ENCODE measurements at places on chromosomes 3 and 15.

DNA sequence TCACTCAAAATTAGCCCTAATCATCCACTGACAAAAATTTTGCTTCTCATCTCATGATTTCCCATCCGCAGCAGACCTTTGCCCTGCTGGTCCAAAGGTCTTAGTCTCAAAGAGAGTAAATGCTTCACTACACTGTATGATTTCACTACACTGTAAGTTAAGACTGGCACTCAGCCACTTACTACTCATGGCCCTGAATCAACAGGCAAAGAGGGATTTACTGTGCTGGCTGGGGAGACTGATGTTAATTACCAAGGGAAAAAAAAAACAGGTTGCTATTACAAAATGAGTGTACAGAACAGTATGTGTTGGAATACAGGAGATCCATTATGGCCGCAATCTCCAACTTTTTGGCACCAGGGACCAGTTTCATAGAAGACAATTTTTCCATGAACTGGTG lies 214.8 kb downstream of the ZMAT3 start:
- no peak for DNase-seq

DNA sequence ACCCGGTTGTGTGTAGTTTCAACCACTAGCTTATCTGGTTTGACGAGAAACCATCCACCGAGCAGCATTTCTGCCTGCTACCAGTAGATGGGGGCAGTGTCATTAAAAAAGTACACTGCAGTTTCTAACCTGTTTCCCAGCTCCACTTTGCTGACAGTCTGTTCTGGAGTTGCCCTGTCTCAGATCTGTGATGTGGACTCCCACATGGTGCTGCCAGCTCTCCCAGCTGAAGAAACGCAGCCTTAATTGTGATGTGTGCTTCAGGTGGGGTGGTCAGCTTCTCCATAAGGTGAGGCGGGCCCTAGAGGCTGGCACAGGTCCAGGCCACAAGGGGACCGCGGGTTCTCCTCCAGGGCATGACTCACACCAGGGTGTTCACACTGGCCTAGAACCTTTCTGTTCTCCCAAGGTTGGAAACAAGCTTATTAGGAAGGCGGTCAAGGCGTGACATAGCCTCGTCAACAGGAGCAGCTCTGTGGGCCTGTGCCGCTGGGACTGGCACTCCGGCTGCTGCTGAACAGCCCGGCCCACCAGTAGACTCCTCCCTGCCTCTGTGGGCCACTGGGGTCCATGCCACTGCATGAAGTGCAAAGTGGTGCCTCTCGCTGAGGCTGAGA lies 2.9 kb upstream of the FAM43A start:
- DNase-seq: peak; percentile 96

GRCh38 chr3:58391156-58391865 lies 42.3 kb downstream of the PDHB start:
- DNase-seq: no peak

DNA sequence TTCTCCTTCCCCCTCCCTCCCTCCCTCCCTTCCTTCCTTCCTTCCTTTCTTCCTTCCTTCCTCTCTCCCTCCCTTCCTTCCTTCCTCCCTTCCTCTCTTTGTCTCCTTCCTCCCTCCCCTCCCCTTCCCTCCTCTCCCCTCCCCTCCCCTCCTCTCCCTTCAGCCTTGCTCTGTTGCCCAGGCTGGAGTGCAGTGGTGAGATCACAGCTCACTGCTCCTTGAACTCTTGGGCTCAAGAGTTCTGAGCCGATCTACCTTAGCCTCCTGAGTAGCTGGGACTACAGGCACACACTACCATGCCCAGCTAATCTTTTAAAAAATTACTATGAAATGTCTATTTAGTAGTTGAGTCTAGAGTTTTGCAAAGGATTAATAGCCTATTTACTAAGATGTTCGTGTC lies 32.2 kb downstream of the SQOR start:
- DNase-seq: no peak

DNA sequence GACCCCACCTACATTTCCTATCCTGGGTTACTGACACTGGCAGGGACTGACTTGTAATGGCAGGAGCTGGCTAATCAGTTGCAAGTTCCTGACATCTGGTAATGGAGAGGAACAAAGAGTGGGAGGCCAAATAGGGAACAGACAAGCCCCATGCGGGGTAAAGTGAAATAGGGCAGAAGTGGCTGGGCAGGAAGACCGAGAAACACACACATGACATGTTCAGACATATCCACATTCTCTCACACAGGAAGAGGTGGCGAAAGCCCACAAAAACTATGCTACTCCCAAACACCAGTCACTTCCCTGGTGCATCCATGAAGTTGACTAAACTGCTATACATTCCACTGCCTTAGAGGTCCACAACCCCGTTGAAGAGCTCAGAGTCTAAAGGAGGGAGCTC lies 394.1 kb upstream of the TBL1XR1 start:
- DNase-seq: no peak

GRCh38 chr3:45332901-45333407 lies 55.4 kb upstream of the LARS2 start:
- DNase-seq: no peak

GRCh38 chr3:122572940-122573412 lies 4.5 kb upstream of the PARP15 start:
- DNase-seq: peak; percentile 78

- DNase-seq: no peak
These were observed 136.5 kb upstream of the TBL1XR1 start for GRCh38 chr3:177333533-177334520.

DNA sequence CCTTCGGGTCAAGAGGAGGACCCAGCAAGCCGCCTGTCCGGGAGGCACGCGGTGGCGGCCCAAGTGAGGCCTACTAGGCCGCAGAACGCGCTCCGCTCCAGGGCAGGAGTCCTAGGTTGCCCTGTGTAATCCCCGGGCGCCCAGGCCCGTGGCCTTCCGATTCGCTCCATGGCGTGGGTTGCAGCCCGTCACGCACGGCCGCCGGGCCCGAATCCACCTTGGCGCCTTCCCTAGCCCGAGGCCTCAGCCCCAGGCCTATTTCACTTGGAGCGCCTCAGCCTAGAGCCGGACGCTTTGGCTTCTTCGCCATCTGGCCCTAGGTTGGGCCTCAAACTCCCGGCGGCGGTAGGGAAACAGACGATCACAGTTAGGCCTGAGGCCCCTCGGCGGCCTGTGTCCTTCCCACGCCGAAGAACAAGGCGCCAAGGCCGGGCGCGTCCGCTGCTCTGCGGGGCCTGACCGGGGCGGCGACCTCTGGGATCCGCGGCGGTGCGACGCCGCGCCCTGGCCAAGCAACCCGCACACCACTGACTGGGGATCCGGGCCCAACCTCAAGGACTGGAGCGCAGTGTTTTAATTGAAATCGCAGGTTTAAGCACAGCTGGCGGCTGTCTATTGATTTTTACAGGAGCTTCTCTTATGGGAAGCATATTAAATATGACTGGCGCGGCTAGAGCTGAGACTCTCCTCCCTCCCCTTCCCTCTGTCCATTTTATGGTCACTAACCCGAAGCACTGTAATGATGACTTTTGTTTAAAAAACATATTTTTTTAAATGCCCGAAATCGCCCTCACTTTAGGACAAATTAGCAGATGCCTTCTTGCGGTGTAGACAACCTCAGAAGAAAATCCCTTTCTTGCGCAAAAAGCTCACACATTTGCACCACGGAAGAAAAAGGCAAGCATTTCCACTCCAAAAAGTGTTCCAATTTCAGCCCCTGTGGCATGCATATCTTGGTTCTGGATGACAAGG lies 3.8 kb upstream of the FEZF2 start:
- DNase-seq: peak; percentile 67

- no peak for DNase-seq
These were observed 48.7 kb upstream of the CRTC3 start for GRCh38 chr15:90481023-90481422.

GRCh38 chr3:192887047-192887446 lies 30.6 kb downstream of the MB21D2 start:
- DNase-seq: peak; percentile 81

DNA sequence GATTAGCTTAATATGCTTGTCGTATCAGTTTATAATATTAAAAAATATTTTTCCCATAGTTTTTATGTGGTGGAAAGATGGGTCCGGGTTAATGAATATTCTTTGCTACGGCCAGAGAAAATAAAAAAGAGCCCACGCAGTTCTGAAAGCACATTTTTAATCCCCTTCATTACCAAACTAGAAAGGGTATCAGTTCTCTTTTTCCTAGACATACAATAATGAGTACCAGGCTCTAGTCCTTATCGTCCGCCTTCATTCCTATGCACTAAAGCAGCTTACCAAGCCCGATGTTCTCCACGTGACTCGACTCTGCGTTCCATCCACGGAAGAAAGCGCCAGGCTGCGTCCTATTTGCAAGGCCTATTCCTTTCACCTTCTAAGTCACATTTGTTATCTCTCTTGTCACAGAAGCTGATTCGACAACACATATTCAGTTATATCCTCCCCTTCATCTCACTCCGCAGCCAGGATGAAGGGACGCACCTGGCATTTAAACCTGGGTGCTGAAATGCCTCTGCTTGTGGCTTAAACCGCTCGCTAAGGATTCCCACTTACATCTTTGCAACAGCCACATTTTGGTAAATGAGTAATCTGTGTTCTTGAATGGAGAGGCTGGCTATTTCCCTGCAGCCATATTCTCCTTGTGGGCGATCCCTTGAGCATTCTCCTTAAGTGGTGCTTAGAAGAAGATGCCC lies 257.0 kb downstream of the CD47 start:
- DNase-seq: no peak

- peak; percentile 92 for DNase-seq
These were observed 878 bp downstream of the DYNC1LI1 start for GRCh38 chr3:32569540-32570420.

DNA sequence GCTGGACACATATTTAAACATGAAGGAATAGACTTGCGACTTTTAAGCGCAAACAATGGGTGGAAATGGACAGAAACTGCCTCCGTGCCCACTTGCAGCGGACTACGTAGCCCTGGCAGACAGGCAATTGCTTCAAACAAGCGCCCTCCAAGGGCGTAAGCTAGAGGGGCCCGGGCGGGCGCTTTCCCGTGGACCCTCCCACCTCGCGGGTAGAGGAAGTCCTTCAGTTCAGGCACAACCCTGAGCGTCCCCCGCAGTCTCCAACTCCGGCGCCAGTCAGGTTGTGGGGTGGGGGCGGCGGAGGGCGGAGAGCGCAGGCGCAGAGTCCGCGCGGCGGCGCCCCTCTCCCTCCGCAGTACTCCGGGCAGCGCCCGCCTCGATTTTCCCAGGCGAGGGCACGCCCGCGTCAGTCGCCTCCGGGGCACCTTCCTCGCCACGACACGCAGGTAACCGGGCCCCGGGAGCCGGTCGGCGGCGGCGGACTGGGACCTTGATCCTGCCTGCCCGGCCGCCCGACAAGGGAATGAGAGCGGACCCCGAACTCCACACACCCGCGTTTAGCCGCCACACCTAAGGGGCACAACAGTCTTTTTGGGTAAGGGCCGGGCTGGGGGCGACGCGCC lies at the start of gene SLC35G2:
TSS of gene SLC35G2 (plus strand) at position 358 of the 623 bp plus-strand sequence. CDS start 35,335 bp downstream, outside the sequence.
- DNase-seq: peak; percentile 89

DNA sequence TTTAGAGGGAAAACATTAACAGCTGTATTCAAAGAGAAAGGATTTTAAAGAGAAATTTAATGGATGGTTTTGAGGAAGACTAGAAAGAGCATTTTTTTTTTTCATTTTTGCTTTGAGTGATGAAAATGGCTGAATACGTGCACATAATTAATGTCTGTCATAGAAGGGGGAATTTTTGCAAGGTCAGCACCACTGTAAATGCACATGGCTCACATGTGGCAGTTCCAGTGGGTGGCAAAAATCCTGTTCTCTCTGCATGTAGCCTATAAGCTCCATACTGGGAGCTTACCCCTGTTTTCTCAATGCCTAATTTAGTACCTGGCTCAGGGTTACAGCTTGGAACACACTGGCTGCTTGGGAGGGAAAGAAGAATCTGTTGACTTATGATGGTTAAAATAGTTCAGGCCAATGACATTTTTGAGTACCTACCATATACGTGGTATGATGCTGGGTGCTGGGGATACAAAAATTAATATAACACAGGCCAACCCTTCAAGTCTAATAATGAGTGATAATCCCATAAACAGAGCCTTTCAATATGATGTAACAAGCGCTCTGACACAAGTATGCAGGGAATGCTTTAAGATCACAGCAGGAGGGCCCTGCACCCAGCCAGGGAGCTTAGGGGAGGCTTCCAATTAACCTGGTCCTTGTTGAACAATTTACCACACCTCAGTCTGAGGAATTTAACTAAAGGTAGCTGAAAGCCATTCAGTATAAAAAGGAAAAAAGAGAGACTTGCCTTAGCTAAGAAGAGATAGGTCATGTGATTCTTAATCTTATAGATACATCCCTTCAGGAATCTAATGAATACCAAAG lies 33.0 kb downstream of the HSPBAP1 start:
- DNase-seq: peak; percentile 75

DNA sequence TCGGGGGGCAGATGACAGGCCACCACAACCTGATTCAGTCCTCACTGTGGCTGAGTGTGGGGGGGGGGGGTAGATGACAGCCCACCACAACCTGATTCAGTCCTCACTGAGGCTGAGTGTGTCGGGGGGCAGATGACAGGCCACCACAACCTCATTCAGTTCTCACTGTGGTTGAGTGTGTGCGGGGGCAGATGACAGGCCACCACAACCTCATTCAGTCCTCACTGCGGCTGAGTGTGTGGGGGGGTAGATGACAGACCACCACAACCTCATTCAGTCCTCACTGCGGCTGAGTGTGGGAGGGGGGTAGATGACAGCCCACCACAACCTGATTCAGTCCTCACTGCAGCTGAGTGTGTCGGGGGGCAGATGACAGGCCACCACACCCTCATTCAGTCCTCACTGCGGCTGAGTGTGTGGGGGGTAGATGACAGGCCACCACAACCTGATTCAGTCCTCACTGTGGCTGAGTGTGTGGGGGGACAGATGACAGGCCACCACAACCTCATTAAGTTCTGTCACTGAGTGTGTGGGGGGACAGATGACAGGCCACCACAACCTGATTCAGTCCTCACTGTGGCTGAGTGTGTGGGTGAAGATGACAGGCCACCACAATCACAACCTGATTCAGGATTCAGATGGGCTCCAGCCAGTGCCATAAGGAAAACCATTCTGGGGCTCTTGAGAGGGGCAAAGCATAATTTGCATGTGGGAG lies 16.9 kb downstream of the ZNF717 start:
- no peak for DNase-seq

- DNase-seq: peak; percentile 97
These were observed at the start of gene EIF4G1 for GRCh38 chr3:184314363-184314699. EIF4G1 (plus strand) TSS chr3:184314606; CDS start chr3:184315797, 1,191 bp downstream.

- no peak for DNase-seq
These were observed 42.0 kb downstream of the ATP2C1 start for GRCh38 chr3:130935761-130936492.

GRCh38 chr3:72892870-72893269 lies 5.0 kb downstream of the GXYLT2 start:
- DNase-seq: peak; percentile 63

DNA sequence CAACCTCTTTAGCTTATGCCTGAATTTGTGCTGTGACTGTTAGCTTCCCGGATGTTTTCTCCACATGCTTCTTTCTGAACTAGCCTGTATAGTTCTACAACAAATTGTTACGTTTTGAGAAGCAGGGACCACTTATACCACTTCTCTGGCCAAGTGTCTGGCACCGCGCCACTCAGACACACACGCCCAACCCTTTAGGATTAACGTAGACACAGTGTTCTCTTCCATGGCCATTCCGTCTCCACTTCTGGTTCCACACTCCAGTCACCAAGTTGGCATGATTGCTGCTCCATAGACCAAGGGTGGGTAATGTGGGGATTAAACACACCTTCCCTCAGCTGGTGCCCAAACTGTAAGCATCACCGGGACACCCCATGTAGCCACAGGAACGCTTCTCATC lies 755 bp upstream of the TMEM108 start:
- DNase-seq: no peak

All from islet precursor cell (in vitro differentiated cells).